HT-29 (cell line): ENCODE measurements at places on chromosomes 4 and X. TPM values are rescaled to one million over a fixed set of nuclear protein-coding genes. Genes with fewer than 3 reads are reported as not detected.

TRIM2 gene
- total RNA-seq: 58.5 and 64.8 TPM in 2 replicates

TMPRSS11B gene
- not detected in 2 replicates for total RNA-seq

ATOH1 gene
- 2.7 and 3.7 TPM in 2 replicates for total RNA-seq

DGKK gene
- not detected in 2 replicates for total RNA-seq

DDIT4L gene
- not detected in 2 replicates for total RNA-seq

MAEA gene
- 127 and 139 TPM in 2 replicates for total RNA-seq

PPP4R3C gene
- total RNA-seq: not detected in 2 replicates

PDE6B gene
- total RNA-seq: not detected in 2 replicates

CLOCK gene
- 7.3 and 9.5 TPM in 2 replicates for total RNA-seq

RHOH gene
- total RNA-seq: not detected in 2 replicates

RAB9B gene
- not detected in 2 replicates for total RNA-seq

PAGE2 gene
- total RNA-seq: not detected in 2 replicates

TMPRSS11A gene
- total RNA-seq: not detected in 2 replicates

COL25A1 gene
- total RNA-seq: not detected in 2 replicates

SPANXD gene
- not detected in 2 replicates for total RNA-seq

EIF4E gene
- 110 and 124 TPM in 2 replicates for total RNA-seq

SLC9B1 gene
- total RNA-seq: not detected in 2 replicates

CNGA1 gene
- total RNA-seq: 6.5 and 9.5 TPM in 2 replicates

OTUD6A gene
- not detected in 2 replicates for total RNA-seq

FRG2 gene
- total RNA-seq: not detected in 2 replicates

DIPK2B gene
- not detected in 2 replicates for total RNA-seq

CSN3 gene
- not detected in 2 replicates for total RNA-seq

MAGEA11 gene
- total RNA-seq: not detected in 2 replicates

NAP1L3 gene
- not detected in 2 replicates for total RNA-seq

P2RY4 gene
- not detected in 2 replicates for total RNA-seq

PITX2 gene
- 8.6 and 10.3 TPM in 2 replicates for total RNA-seq

IL13RA1 gene
- total RNA-seq: 22.7 and 25.7 TPM in 2 replicates

TMEM31 gene
- not detected in 2 replicates for total RNA-seq

PNPLA4 gene
- 4.1 and 7.9 TPM in 2 replicates for total RNA-seq

SYP gene
- total RNA-seq: 0.61 and 1.1 TPM in 2 replicates
